ENCODE measurements at places on chromosomes 5 and 9. TPM values are rescaled to one million over a fixed set of nuclear protein-coding genes. Genes with fewer than 3 reads are reported as not detected.

DNA sequence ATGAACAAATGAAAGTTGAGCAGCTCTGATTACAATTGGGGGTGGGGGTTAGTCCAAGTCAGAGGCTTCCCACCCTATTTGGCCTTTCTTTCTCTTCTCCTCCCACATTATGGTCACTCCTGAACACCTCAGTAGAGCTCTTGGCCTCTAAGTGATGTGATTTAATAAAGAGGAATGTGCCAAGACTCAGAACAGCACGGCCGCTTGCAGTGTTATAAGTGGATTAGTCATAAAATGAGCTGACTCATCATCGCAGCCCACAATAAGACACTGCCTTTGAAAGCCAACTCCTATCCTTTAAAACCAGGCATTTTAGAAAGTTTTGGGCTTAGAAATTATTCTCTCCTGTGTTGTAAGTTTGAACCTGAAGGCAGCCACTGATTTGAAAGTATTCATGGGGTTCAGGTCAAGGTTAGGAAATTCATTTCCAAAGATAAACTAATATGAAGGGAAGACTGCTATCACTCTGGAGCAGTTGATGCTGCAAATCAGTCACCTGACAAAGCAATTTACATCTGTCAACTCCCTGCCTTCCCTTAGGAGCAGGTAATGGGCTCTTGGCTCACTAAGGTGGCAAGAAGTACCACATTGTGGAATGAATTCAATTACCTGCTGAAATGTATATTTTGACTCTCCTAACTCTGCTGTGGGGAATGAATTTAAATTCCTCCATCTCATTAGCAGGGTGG, 283.6 kb upstream of the NMUR2 start:
- DNase-seq = no peak
- H3K4me1 ChIP-seq = no peaks in the 10 kb centered on the region
- no peaks in the 10 kb centered on the region for H3K36me3 ChIP-seq
- no peaks in the 10 kb centered on the region for H3K27me3 ChIP-seq
- no peak overlapping the region for H3K27ac ChIP-seq
- no peak overlapping the region for H3K4me3 ChIP-seq

The ORM2 gene
- total RNA-seq = not detected

The DOCK2 gene
- total RNA-seq = 270 TPM

- peaks cover 18% of the 10 kb centered on the region for H3K27me3 ChIP-seq
- H3K27ac ChIP-seq = no peak overlapping the region
These were observed 60.4 kb upstream of the CAST start for GRCh38 chr5:96601715-96602244.

DNA sequence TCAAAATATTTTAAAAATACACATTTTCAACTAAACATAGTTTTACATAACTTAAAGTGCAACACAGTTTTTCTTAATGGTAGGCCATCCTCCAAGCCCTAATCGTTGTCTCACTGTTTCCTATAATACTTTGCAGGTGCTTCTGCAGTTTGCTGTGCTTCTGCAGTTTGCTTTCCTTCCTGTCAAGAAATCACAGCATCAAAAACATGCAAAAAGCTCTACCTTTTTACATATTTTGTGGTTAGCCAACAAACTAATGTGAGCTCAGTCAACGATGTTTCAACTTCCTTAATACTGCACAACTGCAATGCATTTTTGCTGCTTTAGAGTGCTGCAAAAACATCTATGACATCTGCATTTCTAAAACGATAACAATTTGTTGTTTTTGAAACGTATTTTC, 25.2 kb downstream of the EMB start:
- peak overlapping the region; percentile 71 for H3K27ac ChIP-seq
- DNase-seq = peak; percentile 50
- H3K4me3 ChIP-seq = no peak overlapping the region

Data from activated CD4-positive, alpha-beta T cell treated with anti-CD3 and anti-CD28 coated beads, Interleukin-2, amount 10 ng/mL, durations not matched to agents 7 days and 5 days (primary cell).